ENCODE measurements at places on chromosomes 1 and 21.

GRCh38 chr1:232983375-232983774, 33.0 kb downstream of the NTPCR start:
- DNase-seq = no peak

- no peak for DNase-seq
Measured at GRCh38 chr1:248000169-248000568, 13.3 kb upstream of the OR2L5 start.

GRCh38 chr1:246425895-246426294, 81.2 kb downstream of the SMYD3 start:
- DNase-seq = no peak

DNA sequence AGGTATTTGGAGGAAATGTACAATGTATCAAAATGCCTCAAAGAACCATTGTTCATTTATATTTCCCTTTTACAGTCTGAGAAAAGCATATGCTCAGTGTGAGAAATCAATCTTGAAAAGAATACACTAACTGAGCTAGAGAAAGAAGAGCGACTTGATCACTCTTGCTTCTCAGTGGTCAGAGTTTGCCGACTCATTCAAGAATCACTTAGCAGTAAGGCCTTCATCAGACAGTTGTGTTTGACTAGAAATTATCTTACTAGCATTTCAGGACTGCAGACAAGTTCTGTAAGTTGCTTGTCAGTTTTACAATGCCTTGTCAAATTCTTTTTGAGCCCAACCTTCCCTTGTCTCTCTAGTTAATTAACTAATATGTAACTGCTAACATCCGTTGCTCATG, 12.9 kb downstream of the RGS18 start:
- DNase-seq = no peak

DNA sequence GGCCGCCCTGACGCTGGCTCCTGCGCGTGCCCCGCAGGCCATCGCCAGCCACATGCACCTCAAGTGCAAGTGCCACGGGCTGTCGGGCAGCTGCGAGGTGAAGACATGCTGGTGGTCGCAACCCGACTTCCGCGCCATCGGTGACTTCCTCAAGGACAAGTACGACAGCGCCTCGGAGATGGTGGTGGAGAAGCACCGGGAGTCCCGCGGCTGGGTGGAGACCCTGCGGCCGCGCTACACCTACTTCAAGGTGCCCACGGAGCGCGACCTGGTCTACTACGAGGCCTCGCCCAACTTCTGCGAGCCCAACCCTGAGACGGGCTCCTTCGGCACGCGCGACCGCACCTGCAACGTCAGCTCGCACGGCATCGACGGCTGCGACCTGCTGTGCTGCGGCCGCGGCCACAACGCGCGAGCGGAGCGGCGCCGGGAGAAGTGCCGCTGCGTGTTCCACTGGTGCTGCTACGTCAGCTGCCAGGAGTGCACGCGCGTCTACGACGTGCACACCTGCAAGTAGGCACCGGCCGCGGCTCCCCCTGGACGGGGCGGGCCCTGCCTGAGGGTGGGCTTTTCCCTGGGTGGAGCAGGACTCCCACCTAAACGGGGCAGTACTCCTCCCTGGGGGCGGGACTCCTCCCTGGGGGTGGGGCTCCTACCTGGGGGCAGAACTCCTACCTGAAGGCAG, 23.4 kb upstream of the ARF1 start:
- DNase-seq = no peak

DNA sequence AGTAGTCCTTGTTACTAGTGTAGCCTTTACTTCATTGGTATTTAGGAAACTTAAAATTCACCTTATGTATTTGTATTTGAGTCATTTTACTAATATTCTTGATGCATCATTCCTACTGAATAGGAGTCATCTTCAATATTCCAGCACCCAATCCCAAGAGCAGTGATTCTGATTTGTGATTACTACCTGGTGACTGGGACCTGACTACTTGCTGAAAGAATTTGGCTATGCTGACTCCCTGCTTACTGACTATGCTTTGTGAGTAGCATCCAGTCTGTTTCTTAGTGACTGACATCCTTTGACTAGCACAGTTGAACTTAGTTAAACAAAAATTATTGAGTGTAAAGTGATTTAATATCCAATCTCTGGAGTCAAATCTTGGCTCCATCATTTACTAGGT, 129.9 kb upstream of the NEGR1 start:
- DNase-seq = no peak

GRCh38 chr1:24801176-24801575, 55.9 kb downstream of the CLIC4 start:
- no peak for DNase-seq

DNA sequence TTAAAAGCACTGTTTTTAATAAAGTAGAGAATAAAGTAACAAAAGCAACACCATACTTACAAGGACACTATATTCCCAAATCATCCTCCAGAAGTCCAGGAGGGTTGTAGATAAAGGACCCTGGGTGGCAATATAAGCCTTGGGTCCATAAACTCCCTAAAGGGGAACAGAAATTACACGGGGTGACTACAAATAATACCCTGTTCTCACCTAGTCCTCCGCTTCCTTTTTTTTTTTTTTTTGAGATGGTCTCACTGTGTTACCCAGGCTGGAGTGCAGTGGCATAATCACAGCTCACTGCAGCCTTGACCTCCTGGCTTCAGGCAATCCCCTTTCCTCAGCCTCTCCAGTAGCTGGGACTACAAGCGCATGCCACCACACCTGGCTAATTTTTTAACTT, 13.1 kb downstream of the PTPN22 start:
- DNase-seq = no peak

DNA sequence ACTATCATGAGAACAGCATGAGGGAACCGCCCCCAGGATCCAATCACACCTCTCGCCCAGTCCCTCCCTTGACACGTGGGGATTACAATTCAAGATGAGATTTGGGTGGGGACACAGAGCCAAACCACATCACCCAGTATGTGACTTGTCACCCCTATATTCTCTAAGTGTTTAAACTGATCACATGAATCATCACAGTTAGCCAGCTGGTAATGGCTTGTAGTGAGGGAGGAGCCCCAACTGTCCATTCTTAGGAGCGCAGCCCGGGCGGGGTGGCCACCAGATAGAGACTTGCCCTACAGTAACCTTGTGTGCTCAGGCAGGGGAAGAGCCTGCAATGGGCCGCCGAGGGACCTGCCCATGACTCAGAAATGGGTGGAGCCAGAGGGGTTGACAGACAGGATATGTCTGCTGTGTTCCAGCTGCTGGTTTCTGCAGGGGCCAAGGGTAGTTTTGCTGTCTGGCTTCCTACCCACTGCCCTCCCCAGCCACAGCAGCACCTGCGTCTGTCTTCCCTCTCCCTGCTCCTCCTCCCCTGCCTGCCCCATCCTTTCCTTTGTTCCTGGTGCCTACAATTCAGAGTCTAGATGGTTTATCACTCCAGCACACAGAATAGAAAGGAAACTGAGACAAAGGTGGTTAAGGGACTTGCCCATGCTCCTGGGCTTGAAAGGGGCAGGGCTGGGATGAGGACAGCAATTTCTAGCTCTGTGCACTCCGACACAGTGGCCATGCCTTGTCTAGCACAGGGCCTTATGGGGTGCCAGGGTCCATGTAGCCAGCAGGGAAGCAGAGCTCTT, 9.2 kb downstream of the ABCG1 start:
- peak; percentile 90 for DNase-seq

GRCh38 chr1:16434501-16434900, 2.7 kb downstream of the SPATA21 start:
- no peak for DNase-seq

DNA sequence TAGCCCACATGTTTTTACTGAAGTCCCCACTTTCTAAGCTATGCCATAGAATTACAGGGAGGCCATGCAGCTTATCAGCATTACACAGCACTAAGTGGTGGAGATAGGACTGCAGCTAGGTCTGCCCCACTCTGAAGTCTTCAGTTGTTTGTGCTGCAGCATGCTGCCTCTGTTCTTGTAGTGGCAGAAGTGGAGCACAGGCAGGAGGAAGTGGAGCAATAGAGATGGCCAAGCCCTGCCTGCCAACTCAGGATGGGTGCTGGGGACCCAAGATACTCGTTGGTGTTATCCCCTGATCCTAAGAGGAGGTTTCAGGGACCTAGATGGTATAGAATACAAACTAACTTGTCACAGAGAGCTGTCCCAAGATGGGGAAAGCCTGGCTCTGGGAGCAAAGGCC, 12.9 kb downstream of the MRPL37 start:
- DNase-seq = no peak

DNA sequence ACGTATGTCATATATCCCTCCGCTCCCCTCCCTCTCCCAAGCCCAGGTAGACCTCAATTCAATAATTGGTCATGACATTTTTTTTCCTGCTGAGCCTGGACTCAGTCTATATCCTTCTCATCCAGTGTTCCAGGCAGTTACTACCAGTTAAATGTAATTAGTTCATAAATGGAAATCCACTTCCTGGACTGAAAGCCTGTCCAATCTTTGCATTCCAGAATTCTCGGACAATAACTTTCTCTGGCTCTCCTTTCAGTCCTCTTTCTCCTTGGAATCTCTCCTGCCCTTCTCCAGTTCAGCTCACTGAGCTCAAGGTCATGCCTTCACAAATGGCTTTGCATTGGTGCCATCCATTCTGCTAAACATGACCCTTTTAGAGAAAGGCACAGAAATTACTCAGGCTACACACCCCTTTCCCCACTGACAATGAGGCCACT, 34.8 kb downstream of the VWA5B1 start:
- no peak for DNase-seq

- no peak for DNase-seq
Measured at GRCh38 chr1:160781914-160782689, 13.9 kb upstream of the LY9 start.

Measured in BE2C (cell line).